ENCODE measurements at places on chromosomes 3 and 15.
A peak's percentile ranks its signal among the peaks of the same experiment; 100 is the strongest.

DNA sequence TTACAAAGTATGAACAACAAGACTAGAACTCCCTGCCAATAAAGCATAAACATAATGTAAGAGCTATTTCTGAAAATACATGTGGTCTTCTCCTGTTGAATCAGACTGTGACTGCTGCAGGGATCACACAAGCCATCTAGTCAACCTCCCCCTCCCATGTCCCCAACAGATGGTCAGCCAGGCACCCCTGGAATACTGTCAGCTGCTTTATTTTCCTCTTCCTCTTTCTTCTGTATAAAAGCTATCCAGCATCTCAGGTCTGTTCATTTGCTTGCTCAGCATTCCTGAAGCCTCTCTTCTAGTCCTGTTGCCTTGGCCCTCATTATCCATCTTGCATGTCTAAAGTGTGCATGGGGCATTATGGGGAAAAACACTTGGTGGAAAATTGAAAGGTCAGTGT lies 6.5 kb upstream of the MINDY4B start:
- DNase-seq = no peak

DNA sequence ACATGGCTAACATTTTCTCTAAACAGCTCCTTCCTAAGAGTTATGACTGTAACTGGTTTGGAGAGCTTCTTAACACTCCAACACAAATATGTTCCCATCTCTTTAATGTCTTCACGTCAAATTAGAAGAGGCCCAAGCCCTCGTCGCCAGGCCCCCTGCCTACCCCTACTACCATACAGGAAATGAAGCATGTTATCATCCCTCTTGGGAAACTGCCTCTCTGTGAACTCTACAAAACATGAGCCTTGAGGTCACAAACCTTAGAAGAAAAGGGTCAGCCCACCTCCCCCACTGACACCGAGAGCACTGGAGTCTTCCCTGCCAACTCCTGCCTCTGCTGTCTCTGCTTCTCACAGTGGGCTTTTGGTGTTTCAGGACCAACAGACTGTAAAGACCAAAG lies 243.1 kb upstream of the STT3B start:
- DNase-seq = no peak

DNA sequence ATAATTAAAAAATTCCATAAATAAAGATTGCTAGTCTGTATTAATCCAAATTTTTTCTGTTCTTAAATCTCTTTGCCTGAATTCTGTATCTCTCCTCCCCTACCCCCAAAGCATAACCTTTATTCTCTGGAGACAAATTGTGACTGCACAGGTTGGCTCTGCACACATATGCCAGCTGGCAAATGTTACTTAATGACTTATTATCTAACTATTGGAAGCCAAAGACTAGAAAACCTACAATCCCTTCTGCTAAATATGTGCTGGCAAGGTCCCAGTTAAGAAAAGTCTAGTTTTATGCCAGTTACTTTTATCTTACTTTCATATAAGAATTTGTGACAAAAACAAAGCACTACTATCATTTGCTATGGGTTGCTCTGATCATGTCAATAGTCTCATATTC lies 569.3 kb downstream of the MECOM start:
- DNase-seq = no peak

- no peak for DNase-seq
Observed at GRCh38 chr3:55534876-55535275, 47.8 kb upstream of the WNT5A start.

- DNase-seq = no peak
Observed at GRCh38 chr15:47523681-47524475, 193.4 kb upstream of the SEMA6D start.

- no peak for DNase-seq
Observed at GRCh38 chr3:39443530-39443929, 23.9 kb upstream of the MOBP start.

GRCh38 chr15:68421115-68421551 lies 10.8 kb downstream of the ITGA11 start:
- peak; percentile 83 for DNase-seq

DNA sequence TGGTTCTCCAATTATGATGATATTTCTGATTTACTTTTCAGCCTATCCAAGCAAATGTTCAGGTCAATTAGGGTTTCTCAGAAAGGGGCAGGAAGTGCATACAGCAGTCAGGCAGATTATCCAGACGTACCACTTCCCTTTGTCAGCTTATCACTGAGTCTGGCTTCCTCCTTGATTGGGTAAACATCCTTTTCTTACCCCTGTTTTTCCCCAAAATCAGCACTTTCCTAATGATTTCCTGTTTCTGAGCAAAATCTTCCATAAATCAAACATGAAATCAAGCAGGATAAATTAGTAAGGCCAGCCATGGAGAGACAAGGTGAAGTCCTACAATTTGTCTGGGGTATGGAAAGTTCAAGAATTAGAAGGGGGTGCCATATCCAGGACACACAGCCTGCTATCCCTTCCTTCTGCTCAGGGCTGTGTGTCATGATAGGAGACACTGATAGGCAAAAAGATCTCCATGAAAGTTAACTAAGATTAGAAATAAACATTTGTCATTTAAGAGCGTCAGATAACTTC lies 29.0 kb downstream of the ADIPOQ start:
- DNase-seq = no peak

GRCh38 chr3:13655061-13655913 lies 106.4 kb downstream of the FBLN2 start:
- DNase-seq = peak; percentile 85

GRCh38 chr15:70856884-70857561 lies 3.1 kb upstream of the LARP6 start:
- peak; percentile 74 for DNase-seq

- no peak for DNase-seq
Observed at GRCh38 chr3:37964716-37965115, 25.9 kb upstream of the VILL start.

DNA sequence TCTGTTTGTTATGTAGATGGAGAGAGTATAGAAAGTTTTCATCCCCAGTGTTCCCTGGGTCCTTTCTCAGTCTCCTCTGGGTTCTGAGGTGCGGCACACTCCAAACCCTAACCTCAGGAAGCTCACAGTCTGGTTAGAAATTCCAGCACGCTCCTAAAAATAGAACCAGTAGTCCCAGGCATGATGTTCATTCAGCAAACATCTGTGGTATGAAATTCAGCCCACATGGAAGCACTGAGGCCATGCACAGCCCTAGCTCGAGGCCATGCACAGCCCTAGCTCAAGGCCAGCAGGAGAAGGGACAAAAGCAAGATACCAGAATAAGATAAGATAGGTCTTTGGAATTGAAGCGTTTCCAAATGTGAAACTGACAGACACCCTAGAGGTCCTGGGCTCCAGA lies 82.3 kb upstream of the OXTR start:
- peak; percentile 26 for DNase-seq

DNA sequence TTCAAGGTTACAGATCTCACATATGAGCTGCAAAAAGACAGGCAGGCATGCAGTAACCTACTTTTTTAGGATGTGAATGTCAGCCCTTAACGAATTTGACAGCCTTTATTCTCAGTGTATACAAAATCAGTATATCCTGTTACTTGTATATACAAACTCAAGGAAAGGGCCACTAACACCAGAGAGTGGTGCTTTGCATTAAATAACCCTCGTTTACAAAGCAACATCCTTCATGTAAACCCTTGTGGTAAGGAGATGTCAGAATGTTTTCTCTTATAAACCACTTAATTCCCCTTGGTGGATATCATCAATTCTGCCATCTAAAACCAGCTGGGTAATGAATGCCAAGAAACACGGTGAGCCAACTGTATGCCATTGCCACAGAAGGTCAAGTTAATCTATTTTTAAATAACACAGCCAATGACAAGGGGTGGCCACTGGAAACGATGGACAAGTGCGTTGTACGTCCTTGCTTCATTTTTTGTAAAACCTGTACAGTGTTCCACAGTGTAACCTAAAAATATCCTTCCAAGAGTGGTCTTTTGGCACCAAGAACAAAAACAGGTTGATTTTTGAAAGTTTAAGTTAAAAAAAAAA lies 7.5 kb downstream of the MAGI1 start:
- DNase-seq = no peak

- no peak for DNase-seq
Observed at GRCh38 chr15:92130906-92131305, 262.8 kb upstream of the ST8SIA2 start.
